Naive thymus-derived CD4-positive, alpha-beta T cell (primary cell): ENCODE measurements at places on chromosomes 4 and X.

- no peak for DNase-seq
Observed at GRCh38 chr4:48300004-48300403, 30.4 kb upstream of the TEC start.

GRCh38 chrX:73916931-73917667 lies 354.1 kb downstream of the CHIC1 start:
- no peak for DNase-seq

- DNase-seq = no peak
Observed at GRCh38 chr4:100722133-100722532, 204.3 kb upstream of the EMCN start.

GRCh38 chrX:77977518-77977917 lies 8.1 kb upstream of the PGAM4 start:
- DNase-seq = no peak

DNA sequence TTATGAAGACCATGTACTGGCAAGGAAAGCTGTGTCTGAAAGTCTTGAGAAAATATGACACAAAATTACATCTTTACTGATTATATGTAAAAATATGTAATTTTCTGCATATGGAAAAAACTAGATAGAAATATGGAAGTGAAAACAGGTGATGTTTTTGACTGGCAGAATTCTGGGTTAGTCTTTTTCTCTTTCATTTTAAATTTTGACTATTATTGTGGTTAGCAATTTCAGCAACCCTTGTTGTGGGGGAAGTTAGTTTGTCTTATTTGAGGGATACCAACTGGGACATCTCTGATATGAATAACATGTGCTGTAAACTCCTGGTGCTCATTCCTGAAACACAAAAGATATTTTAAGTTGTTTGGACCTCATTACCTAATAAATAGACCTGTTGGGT lies 49.9 kb upstream of the CPEB2 start:
- no peak for DNase-seq

- DNase-seq = no peak
Observed at GRCh38 chrX:19810802-19811201, 76.6 kb downstream of the SH3KBP1 start.
